Neural cell (in vitro differentiated cells): ENCODE measurements at places on chromosomes 12 and 14. TPM values are rescaled to one million over a fixed set of nuclear protein-coding genes. Genes with fewer than 3 reads are reported as not detected.

KRT2 gene
- not detected in 2 replicates for polyA plus RNA-seq

NANOG gene
- not detected in 2 replicates for polyA plus RNA-seq

NOVA1 gene
- 119 and 121 TPM in 2 replicates for polyA plus RNA-seq

DDX54 gene
- polyA plus RNA-seq = 52.2 and 63.3 TPM in 2 replicates

SLC4A8 gene
- polyA plus RNA-seq = 34.5 and 37.8 TPM in 2 replicates

GALNT6 gene
- not detected in 2 replicates for polyA plus RNA-seq

ARMH4 gene
- polyA plus RNA-seq = 14.1 and 14.3 TPM in 2 replicates

P2RX2 gene
- not detected in 2 replicates for polyA plus RNA-seq

ZNF605 gene
- polyA plus RNA-seq = 18.6 and 22.6 TPM in 2 replicates

NGDN gene
- polyA plus RNA-seq = 123 and 137 TPM in 2 replicates

KRT74 gene
- not detected in 2 replicates for polyA plus RNA-seq
